Umbilical cord (tissue), 2 donors: ENCODE measurements at places on chromosomes 3 and 15. TPM values are rescaled to one million over a fixed set of nuclear protein-coding genes. Genes with fewer than 3 reads are reported as not detected.

GRCh38 chr3:72439321-72440183, 408.7 kb downstream of the SHQ1 start:
- no peak for DNase-seq

- no peak for DNase-seq
Measured at GRCh38 chr3:114104414-114104813, 47.9 kb downstream of the QTRT2 start.

DNA sequence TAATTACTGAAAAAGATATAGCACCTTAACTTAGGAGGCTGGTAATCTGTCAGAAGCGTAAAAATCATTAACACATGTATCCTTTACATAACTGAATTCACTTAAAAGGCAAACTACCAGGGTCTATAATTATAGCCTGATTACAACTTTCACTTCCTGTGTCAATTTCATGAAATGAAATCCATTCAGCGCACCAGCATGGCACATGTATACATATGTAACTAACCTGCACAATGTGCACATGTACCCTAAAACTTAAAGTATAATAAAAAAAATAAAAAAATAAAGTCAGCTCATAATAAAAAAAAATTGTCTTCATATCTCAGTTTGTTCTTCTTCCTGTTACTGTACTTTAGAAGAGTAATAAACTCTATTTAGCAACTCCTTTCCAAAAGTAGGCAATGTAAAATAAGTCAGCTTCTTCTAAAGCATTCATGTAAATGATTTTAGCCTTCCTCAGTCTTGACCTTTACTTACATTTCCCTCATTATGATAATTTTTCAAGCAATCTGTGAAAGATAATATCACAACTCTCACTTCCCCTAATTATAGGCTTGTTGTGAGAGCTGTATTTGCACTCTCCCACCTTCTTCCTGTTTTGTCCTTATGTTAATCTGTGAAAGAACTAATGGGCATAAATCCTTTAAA, 50.1 kb downstream of the KBTBD8 start:
- no peak for DNase-seq

TRIM42 gene
- total RNA-seq = 2.2 TPM

GRCh38 chr15:74007820-74008371, 13.4 kb downstream of the PML start:
- no peak for DNase-seq

- DNase-seq = no peak
Measured at GRCh38 chr3:123068601-123069381, 2.0 kb downstream of the PDIA5 start.
